ENCODE measurements at places on chromosomes 2 and 18.

DNA sequence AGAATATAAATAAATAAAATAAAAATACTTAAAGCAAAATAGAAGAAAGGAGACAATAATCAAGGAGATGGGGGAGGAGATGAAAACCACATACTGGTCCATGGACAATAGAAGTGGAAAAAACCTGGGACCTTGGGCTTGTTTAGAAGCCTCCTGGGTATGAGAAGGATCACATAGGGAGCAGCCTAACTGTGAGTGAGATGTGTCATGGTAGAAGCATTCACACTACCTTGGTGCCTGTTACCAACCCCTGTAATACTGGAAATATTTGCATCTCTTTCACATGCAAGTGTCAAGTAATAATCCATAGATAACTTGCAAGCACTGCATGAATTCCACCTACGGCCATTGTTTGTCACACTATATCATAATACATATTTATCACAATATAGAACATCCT lies 23.2 kb upstream of the RNF103 start:
- DNase-seq, result no peak

DNA sequence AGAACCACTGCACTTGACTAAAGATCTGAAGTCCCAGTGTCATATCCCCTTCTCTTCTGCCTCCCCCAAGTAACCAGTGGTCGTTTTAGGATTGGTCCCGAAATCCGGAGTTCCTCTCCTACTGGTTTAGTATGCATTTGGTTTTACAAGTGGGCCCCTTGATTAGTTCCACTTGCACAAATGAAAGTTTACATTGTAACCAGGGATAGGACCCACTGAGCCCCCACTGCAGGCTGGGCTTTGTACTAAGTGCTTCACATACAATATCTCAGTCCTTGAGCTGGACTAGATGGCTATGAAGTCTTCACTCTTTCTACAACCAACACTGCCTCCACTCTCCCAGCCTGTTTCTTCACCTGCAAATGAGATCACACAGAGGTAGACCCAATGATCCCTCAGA lies 50.4 kb downstream of the CYRIA start:
- DNase-seq, result no peak

DNA sequence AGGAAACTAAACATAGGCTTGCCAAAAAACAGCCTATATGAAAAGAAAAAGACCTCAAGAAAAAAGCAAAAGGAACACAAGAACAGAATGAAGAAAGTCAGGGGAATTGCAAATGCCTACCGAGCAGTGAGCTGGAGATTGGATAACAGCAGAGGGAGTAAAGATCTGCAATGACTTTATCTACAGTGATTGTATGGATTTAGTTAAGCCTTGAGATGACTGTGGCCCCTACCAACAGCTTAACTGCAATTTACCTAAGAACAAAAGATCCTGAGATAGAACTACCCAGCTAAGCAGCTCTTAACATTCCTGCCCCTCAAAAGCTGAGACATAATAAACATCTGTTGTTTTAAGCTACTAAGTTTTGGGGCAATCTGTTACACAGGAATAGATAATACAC lies 20.5 kb downstream of the LNPK start:
- no peak for DNase-seq

- DNase-seq, result peak; percentile 50
Measured at GRCh38 chr2:41836948-41837347, 210.9 kb upstream of the PKDCC start.

DNA sequence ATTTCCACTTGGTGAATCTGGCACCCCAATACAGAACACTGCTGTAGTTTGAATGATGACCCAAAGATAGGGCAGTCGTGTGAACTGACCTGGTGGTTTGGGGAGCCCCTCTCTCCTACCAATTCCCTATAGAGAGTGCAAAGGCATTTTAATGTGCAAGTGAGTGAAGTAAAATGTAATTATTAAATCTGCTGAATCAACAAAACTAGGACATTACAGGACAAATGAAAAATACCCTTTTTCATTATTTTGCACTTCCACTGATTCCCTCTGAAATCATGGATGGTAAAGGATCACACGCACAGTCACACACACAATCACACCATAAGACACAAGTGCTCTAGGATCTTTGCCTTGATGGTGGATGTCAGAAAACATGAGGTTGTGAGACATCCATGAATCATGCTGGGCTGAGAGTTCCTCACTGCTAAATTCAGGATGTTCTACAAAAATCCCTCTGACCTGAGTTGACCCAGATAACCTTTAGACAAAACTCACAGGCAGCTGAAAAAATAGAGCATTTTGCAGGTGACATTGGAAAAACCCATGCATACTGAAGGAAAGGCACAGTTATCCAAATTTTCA lies 197.4 kb downstream of the FBXO15 start:
- no peak for DNase-seq

DNA sequence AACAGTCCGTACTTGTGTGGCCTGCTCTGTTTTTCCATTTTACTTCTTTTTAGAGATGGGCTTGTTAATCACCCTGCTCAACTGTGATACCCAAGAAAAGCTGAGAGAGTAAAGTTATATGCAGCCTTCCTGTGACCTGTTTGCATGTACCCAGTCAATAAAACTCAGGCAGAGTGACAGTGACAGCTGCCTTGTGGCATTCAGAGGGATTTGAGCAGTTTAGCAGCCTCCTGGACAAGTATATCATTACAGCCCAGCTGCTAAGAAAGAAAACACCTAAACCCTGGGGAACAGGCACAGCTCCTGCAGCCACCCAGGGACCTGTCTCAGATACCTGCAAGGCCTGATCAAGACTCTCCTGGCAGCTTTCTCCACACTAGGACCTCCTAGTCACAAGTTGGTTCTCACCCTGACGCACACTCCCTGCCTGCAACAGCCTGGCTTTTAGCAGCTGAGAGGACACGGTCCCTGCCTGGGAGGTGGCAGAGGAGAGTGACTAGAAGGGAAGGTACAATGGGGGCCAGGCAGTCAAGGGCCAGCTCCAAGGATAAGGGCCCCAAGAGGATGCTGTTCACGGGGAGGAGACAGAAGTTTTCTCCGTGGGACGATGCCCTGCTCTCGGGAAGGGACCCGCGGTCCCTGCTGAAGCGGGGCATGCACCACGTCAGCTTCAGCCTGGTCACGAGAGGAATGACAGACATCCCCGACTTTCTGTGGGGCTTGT lies at the start of gene LRRC30:
Gene LRRC30 (plus strand): TSS at position 464 of the 724 bp plus-strand sequence. CDS start 50 bp downstream, at position 514.
- DNase-seq, result no peak

DNA sequence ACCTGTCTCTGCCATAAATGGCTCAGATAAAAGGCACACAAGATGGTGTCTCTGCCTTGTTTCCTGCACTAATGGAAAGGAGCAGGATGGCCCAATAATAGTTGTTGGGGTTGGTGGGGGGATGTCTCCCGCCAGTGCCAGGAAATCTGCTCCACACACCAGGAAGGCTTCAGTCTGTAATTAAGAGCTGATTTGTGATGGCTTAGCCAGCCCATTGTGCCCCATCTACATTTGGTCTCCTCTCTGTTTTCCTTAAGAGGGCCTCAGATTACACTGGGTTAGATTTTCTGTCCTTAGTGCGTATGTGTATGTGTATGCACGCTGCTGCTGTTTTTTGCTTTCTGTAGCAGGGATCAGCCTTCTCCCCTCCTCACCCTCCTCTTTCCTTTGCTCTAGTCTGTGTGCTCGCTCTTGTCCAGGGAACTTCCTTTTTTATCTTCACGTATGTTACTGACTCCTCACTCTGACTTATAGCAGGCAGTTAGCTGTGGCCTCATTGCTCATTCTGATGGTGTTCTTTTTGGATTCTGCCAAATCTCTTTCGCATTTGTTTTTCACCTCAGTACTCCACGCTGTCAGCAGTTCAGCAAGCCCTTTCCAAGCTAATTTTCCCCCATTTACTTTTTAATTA lies 33.4 kb upstream of the MGAT5 start:
- DNase-seq, result no peak

- no peak for DNase-seq
Measured at GRCh38 chr2:96407919-96408550, 72.5 kb downstream of the NCAPH start.

- no peak for DNase-seq
Measured at GRCh38 chr2:240387669-240388358, 47.6 kb upstream of the GPC1 start.

DNA sequence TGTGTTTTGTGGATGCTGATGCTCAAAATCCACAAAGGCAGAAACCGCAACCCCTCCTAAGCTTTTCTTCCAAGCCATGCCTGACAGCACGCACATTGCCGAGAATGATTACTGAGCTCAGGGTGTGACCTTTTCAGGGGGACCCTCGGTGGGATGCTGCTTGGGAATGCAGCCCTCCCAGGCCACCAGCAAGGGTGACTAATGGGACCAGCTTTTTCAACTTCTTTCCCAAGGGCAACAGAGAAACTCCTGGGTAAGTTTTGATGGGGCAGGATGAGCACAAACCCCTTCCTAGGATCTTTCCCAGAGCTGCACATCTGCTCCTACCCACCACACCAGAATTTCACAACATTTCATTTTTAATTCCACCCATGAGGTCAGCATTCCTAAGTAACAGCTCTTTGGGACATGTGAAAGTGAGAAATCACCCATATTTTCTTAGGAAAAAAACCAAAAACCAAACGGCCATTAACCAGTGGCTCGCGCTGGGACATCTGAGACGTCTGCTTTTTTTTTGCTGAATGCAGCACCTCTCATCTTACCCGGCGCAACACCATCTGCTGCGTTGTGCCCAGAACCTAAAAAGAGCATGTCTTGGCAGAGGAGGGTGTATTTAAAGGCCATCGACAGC lies 119.0 kb downstream of the ARL4C start:
- DNase-seq, result no peak

DNA sequence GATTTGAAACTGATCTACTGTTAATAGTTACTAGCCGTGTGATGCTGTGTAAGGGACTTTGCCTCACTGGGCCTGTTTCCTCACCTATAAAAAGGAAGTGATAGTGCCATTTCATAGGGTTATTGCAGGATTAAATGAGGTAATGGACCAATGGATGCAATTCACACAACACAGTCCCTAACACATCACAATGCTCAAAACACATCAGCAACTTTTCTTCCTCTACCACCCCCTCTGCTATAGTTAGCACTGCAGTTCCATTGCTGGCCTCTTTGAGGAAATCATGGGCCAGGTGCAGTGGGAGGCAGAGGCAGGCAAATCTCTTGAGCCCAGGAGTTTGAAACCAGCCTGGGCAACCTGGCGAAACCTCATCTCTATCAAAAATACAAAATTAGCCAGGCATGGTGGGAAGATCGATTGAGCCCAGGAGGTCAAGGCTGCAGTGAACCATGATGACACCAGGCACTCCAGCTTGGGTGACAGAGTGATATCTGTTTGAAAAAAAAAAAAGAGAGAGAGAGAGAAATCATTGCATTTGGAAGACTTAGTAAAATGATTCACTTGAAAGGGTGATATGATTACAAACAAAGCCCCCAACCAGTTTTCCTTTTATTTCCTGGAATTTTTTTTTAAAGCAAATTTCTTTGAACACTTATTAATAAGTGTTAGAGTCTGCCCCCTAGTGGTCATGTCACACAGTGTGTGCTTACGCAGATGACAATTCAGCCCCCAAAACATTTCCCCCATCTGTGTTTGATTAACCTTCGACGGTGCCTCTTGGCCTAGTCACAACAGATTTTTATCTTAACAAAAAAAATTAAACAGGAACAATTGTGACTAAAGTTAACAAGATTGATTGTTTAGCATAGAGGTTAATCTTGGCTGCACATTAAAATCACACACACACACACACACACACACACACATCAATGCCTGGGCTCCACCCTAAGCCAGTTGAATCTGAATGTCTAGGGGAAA lies 88.6 kb upstream of the BCL11A start:
- DNase-seq, result peak; percentile 72

DNA sequence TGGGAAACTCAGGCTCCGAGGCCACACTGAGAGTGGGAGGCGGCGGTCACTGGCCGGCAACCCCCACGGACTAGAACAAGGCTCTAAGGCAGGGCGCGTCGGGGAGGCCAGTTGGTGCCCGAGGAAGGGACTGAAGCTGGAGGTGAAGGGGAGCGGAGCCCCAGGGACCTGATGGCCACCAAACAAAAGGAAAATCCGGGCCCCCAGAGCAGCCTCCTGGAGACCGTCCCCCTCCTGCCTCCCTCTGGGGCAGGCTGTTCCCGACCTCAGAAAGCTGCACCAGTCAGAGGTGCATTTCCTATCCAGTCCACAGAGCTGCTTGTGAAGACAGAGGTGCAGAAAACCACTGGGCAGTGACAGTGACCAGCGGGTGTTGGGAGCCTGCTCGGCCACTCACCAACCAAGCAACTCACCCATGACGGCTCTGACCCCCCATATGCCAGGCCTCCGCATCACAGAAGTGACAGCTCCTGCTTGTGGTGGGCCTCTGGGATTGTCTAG lies 172.7 kb downstream of the TWIST2 start:
- no peak for DNase-seq

DNA sequence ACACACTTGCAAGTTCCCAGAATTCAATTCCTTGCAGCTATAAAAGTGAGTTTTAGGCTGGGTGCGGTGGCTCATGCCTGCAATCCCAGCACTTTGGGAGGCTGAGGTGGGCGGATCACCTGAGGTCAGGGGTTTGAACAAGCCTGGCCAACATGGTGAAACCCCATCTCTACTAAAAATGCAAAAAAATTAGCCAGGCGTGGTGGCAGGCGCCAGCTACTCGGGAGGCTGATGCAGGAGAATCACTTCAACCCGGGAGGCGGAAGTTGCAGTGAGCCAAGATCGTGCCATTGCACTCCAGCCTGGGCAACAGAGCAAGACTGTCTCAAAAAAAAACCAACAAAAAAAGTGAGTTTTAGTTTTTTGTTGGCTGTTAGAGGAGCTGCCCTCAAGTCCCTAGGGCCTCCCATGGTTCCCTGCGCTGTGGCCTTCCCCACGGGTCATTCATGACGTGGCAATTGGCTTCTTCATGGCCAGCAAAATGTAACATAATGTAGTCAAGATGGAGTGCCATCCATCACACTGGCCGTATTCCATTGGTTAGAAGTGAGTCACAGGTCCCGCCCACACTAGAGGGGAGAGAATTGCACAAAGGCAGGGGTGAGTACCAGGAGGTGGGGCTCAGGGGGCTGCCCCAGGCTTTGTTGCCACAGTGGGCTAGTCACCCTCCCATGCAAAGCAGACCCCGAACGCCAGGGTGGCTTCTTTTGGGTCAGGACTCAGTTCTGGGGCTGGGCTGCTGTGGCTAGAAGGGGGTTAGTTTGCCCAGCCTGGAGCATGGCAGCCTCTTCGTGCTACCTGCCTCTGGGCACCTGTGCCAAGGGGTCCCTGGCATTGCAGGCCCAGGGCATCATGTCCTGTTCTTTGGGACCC lies 37.7 kb upstream of the INHBB start:
- no peak for DNase-seq

GRCh38 chr2:225337183-225337582 lies 62.3 kb upstream of the NYAP2 start:
- DNase-seq, result no peak

DNA sequence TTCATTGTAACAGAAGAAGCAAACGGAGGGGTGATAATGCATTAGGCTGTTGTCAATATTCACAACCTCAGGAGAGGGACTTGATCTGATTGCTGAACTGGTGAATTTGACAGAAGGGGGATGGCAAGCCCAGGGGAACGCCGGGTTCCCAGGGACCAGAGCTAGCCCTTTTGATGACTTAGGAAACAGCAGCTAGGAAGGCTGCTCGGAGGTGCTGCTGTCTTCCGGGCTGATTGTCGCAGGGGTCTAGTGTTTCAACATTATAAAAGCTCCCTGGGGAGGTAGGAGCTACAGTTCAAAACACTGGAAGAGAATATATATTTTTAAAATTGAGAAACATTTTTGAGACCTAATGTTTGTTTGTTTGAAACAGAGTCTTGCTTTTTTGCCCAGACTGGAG lies 47.3 kb downstream of the CD8B2 start:
- no peak for DNase-seq
